ENCODE measurements at places on chromosomes 6 and 20.

GRCh38 chr6:135555550-135555949, 58.0 kb upstream of the AHI1 start:
- no peak for DNase-seq

GRCh38 chr6:6346427-6347023, 26.1 kb upstream of the F13A1 start:
- DNase-seq = no peak

- no peak for DNase-seq
Observed at GRCh38 chr6:9704989-9705388, 709.9 kb downstream of the TFAP2A start.

- no peak for DNase-seq
Observed at GRCh38 chr20:23479043-23479442, 11.9 kb upstream of the CST8 start.

DNA sequence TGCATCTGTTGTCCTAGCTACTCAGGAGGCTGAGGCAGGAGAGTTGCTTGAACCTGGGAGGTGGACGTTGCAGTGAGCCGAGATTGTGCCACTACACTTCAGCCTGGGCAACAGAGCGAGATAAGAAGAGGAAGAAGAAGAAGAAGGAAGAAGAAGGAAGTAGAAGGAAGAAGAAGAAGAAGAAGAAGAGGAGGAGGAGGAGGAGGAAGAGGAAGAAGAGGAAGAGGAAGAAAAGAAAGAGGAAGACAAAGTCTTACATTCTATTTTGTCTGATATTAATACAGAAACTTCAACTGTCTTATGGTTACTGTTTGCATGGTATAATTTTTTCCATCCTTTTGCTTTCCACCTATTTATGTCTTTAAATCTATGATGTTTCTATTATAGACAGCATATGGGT, 7.2 kb upstream of the NELFCD start:
- no peak for DNase-seq

Measured in mucosa of descending colon (tissue), 3 donors.